ENCODE measurements at places on chromosomes 2 and 18.

- no peak for DNase-seq
Measured at GRCh38 chr18:61637319-61637718, 255.5 kb downstream of the RNF152 start.

DNA sequence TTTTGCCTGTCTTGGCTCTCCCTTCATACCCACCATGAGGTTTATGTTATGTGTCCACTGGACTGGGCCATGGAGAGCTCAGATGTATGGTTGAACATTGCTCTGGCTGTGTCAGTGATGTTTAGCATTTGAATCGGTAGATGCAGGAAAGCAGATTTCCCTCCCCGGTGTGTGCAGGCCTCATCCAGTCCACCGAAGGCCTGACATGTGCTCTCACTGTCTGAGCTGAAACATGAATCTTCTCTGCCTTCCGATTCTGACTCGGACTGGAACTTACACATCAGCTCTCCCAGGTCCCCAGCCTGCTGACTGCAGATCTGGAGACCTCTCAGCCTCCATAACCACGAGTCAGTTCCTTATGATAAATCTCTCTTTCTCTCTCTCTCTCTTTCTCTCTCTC, 72.4 kb upstream of the SLC66A3 start:
- DNase-seq: no peak

- DNase-seq: no peak
Measured at GRCh38 chr2:241051578-241052487, 50.3 kb downstream of the MTERF4 start.

DNA sequence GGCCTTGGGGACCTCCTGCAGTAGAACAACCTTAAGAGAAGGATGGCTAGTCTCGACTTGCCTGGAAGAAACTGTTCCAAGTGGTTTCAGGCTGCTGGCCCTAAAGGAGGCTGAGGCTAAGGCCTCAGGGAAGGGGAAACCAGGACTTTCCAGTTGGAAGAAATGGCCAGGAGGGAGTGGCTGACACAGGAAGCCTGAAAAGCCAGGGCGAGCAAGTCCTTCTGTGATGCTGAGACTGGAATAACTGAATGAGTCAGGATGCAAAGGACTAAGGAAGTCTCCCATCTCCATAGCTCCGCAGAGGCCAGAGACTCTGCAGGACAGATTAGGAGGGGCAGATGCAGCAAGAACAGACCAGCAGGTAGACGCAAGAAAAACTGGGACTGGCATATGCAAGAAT, 7.4 kb downstream of the HTRA2 start:
- DNase-seq: no peak

- DNase-seq: no peak
Measured at GRCh38 chr2:238019962-238020361, 40.8 kb upstream of the SCLY start.
